ENCODE measurements at places on chromosomes 5 and 9. TPM values are rescaled to one million over a fixed set of nuclear protein-coding genes. Genes with fewer than 3 reads are reported as not detected.

The SEMA6A gene
- 5.7 TPM for total RNA-seq

The SHB gene
- total RNA-seq = 34.6 TPM

The GPR151 gene
- total RNA-seq = not detected

The CHSY3 gene
- 3.1 TPM for total RNA-seq

The PDE6A gene
- not detected for total RNA-seq

The TAF1L gene
- total RNA-seq = not detected

The SPINK5 gene
- 0.65 TPM for total RNA-seq

The NEUROG1 gene
- not detected for total RNA-seq

The PCDHGB6 gene
- total RNA-seq = 4.9 TPM

The CDH6 gene
- total RNA-seq = 2.3 TPM

The IL5 gene
- total RNA-seq = not detected

The ERAP2 gene
- 6.5 TPM for total RNA-seq

The SEMA4D gene
- total RNA-seq = 17.5 TPM

DNA sequence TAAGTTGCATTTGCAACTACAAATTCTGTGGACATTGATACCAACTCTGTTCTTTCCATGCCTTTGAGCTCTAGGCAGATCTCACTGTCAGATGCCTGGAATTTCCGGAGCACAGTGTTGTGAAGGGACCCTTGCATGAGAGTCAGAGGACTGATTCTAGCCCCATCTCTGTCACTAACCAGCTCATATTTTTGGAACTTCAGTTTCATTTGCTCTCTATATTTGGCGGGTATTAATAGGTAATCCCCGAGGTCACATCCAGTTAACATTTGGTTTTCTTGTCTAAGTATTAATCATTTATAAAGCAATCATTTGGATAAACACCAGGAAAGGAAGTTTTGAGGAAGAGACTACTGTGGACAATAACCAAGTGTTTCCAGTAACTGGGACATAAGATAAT is 115.7 kb downstream of the MAN2A1 start:
- DNase-seq = no peak

GRCh38 chr9:68970151-68970550 is 43.8 kb downstream of the PRKACG start:
- no peak for DNase-seq

- DNase-seq = no peak
Measured at GRCh38 chr5:151504006-151504405, 56.6 kb downstream of the SLC36A1 start.

DNA sequence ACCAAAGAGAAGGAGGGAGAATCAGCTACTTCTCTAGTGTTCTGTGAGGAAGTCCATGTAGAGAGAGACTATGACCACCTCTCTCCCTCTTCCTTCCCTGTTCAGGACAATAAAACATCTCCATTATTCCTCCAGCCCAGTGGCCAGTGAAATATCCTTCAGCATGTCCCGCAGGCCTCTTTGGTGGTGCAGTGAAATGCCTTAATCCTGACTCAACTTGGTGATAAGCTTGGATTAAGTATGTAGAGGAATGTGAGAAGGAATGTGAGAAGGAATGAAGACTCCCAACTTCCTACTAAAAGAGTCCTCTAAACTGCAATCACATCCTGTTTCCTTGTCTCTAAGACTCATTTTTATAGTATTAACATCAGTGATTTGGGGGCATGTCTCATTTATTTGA is 167.3 kb downstream of the TRPM3 start:
- no peak for DNase-seq

- no peak for DNase-seq
Measured at GRCh38 chr9:38017885-38018186, 51.2 kb downstream of the SHB start.

DNA sequence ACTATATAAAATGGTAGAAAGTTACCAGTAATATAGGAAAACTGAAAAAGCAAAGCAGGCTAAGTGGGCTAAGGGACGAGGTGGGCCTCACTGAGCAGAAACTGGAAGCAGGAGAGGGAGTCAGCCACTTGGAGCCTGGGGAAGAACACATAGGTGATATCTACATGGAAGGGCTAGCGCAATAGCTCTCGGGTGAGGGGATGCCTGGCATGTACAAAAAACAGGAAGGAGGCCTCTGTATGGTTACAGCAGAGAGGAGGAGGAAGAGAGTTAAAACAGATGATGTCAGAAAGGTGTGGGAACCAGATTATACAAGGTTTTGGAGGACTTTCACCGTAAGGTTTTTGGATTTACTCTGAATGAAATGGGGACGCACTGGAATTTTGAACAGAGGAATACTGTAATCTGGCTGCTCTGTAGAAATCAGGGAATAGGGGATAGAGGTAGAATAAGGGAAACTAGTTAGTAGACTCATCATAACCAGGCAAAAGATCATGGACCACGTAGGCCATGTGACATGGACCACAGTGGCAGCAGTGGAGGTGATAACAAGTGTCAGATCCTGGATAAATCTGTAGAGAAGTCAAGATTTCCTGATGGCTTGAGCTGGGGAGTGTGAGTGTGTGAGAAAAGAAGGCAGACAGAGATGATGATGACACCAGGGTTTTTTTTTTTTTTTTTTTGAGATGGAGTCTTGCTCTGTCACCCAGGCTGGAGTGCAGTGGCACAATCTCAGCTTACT is 52.5 kb downstream of the FNBP1 start:
- no peak for DNase-seq

DNA sequence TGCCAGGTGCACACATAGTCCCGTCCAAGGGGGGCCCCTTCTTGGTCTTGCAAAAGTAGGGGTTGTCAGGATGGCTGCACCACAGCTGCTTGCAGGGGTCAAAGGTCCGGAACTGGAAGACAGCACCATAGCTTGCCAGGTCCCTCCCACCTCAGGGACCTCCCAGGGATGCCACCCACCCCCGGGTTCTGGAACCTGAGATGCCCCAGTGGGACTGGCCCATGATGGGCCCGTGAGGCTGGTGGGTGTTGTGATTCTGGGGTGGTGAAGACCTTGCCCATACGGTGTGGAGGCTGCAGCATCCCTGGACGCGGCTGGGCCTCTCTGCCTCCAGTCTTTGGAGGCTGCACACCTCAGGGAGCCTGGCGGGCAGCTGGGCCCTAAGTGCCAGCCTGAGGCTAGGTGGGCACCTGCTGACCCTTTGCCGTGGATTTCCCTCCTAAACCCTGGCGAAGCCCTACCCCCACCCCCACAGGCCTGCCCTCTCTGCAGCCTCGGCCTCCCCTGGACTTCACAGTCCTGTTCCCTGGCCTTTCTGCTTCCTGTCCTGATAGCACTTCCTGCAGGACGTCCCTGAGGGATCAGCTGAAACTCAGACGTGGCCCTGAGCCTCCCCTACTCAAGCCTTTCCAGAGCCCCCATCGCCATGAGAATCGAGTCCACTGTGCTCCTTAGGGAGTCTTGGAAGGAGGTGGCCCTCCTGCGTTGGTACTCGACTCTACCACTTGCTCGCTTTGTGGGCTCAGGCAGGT is 92.1 kb downstream of the ZNF354C start:
- peak; percentile 14 for DNase-seq

GRCh38 chr5:24602188-24602587 is 42.6 kb downstream of the CDH10 start:
- no peak for DNase-seq

- DNase-seq = no peak
Measured at GRCh38 chr9:129089246-129089645, 8.3 kb downstream of the DOLPP1 start.

DNA sequence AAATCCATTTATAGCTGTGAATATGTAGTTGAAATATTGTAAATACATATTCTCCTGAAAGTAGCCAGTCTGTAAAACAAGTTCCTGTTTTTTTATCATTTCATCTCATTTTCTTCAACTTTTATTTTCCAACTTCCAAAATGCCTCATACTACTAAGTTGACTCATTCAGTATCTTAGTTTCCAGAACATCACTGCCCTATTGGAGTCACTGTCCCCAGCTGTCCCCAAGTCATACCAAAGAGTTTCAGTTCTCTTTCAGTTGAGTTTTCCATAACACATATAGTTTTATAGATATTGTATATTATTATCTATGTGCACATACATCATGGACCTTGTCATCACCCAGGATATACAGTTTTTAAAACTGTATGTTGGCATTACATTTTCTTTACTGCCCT is 261.7 kb downstream of the CDH12 start:
- no peak for DNase-seq

DNA sequence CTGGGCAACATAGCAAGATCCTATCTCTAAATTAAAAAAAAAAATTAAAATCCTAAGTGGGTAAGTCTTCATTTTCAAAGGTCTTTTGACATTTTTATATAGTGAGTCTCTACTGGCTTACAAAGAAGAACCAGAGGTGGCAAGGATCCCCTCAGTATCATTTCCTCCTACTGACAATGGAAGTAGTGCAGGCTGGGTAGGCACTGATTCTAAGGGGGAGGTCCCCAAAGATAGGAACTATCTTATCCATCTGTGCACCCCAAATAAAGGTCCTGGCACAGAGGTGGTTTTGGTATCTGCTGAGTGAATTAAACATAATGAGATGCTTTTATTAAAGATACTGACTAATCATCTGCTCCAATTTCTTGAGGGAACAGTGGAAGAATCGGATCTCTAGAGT is 4.2 kb downstream of the FAM193B start:
- DNase-seq = no peak

DNA sequence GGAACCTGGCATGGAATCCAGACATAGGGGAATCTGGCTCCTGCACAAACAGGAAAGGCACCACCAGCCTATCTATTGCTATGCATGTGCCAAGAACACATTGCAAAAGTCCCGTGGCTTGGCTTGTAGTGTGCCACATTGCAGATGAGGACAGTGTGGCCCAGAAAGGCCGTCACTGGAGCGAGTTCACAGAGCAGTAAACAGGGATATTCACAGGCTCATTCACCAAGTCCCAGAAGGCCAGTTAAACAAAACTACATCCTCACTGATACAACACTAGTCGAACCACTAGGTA is 39.6 kb upstream of the TRIM32 start:
- DNase-seq = peak; percentile 64

- no peak for DNase-seq
Measured at GRCh38 chr5:172529896-172530295, 75.6 kb upstream of the SH3PXD2B start.

- no peak for DNase-seq
Measured at GRCh38 chr5:74631081-74631953, 9.2 kb downstream of the ENC1 start.

GRCh38 chr5:943918-944620 is 51.4 kb downstream of the TRIP13 start:
- no peak for DNase-seq

DNA sequence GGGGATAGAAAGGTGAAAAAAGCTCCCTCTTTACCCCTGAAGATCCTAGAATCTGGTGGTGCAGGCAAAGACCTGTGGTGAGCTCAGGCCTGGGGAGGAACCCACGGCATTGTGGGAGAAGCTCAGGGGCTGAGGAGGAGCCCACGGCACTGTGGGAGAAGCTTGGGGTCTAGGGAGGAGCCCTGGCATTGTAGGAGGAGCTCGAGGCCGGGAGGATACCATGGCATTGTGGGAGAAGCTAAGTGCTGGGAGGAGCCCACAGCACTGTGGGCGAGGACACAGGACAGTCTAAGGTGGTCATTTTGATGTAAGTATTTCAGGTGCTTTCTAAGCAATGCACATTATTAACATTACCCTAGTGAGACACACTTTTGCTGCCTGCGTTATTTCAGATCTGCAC is 179.7 kb downstream of the HSD17B3 start:
- no peak for DNase-seq

- no peak for DNase-seq
Measured at GRCh38 chr5:126852091-126852571, 75.2 kb downstream of the LMNB1 start.

GRCh38 chr5:174901336-174901735 is 177.0 kb downstream of the MSX2 start:
- DNase-seq = no peak

DNA sequence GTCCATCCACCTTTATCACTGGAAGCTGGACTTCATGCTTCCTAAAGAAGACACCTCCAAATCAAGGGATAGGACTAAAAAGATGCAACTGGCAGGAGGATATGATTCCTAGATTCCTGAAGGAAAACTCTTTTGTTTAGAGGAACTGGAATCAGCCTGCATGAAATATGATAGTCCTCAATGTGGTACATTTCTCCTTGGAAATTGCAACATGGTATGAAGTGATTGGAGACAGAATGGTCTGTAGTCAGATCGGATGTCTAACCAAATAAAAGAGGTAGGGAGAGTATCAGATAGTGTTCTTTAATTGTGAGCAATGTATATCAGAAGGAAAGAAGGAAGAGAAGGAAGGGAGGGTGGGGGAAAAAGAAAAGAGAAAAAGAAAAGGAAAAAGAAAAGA is 116.1 kb upstream of the FSTL4 start:
- DNase-seq = no peak

All from left cardiac atrium (tissue), 4 donors.